NCI-H1930 (cell line): ENCODE measurements at places on chromosomes 1 and 21.

GRCh38 chr1:110021285-110021684, 13.1 kb upstream of the STRIP1 start:
- no peak for DNase-seq

DNA sequence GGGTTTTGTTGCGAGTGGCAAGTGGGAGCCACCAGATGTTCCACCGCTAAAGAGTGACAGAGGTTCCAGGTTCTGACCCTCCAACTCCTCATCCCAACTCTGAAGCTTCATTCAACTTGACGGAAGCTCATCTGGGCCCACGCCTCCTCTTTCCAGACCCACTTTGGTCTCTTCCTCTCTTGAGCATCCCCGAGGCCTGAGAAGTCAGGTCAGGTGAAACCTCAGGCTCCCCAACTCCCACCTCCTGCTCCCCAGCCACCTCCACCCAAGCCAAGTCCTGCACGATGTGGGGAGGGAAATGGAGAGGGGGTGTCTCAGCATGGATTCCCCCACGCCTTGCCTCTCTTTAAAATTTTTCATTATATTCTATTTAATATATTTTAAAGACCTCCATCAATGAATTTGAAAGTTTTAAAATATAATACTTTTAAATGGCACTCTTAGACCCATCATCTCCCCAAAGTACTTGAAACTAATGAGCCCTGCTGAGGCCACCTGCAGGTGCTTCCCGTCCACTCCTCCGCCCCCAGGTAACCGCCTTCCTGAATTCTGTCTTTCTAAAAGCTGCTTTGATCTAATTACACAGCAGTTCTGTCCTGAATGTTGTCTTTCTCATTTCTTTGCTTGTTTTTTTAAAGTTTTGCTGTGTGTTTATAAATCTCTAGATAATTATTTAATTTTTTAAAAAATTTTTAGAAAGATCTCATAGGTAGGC, 238.1 kb downstream of the KAZN start:
- no peak for DNase-seq

DNA sequence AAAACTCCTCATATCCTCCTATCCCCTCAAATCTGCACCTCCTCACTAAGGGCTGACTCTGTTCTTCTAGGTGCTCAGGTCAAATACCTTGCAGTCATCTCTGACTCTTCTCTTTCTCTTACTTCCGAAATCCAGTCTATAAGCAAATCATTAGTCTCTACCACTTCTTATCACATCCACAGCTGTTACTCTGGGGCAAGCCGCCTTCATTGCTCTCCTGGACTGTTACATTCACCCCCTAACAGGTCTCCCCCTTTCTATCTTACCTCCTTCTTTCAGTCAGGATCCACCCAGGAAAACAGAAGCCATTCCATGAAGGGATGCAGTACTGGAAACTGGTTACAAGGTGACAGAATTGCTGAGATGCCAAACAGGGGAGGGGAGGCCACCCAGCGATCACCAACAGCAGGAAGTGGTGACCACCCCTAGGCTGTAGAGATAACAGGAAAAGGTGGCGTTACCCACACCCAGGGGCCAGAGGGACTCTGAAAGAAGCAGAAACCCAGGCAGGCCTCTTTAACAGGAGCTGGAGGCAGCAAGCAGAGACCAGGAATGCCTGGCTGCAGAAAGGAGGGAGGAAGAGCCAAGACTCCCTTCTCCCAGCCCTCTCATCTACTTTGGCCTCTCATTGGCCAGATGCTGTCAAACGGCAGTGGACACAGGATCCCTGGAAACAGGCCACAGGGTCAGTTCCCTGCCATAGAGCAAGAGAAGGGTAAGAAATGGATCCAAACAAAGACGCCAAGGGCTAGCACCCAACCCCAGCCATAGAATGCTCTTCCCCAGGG, 55.5 kb upstream of the FOXO6 start:
- no peak for DNase-seq

DNA sequence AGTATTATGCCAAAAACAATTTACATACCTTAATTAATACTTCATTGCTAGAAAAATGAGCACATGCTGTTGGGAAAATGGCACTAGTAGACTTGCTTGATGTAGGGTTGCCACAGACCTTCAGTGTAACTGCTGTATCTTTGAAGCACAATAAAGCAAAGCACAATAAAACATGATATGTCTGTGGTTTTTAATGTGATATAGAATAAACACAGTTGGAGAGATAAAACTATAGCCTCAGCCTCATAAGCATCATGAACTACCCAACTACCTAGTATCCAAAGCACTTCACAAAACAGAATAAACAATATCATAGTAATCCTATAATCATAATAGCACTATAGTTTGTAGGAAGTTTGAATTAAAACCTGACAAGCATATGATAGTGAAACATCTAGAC, 143.5 kb downstream of the SYT14 start:
- no peak for DNase-seq

DNA sequence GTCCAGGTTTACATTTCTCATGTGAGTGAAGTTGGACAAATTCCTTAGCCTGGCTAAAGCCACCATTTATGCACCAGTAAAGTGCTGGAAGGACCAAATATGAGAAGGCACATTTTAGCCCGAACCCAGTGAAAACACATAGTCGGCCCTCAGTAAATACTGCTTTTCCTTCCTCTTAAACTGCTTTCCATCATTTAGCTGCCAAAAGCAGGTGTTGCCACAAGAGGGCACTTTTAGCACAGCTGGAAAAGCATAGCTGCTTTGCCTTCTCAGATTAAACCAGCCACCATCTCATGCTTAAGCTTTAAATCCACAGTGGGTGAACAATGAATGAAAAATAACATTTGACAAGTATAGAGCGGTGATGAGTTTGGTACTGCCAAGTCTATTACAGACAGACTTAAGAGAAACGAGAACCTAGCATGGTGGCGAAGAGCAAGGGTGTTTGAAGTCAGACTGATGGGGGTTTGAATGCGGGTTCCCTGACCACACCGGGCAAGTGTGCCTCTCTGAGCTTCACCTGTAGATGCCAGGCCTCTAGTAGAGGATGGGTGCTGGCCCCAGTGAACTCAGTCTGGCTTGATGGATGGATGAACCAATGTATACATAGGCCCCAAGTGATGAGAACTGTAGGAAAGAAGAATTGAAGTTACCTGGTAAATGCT, 57.8 kb downstream of the SLC35D1 start:
- DNase-seq: peak; percentile 31

DNA sequence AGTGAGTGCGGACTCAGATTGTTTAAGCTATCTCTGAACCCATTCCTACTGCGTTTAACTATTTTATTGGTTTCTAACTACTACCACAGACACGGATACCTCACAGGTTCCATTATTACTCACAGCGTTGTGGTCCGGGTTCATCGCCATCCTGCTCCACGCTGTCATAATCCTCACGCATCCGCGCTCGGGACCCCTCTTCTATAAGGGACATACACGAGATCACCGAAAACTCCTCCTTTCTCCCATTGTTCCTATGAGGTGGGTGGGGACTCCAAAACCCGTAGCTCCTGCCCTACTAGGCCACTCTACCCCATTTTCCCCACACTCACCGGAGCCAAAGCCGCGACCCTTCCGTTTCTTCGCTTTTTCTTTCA, 610 bp downstream of the RBM8A start:
- DNase-seq: no peak

- DNase-seq: no peak
These were observed 150.0 kb downstream of the ADSS2 start for GRCh38 chr1:244301595-244302130.

- no peak for DNase-seq
These were observed at the start of gene CD1C for GRCh38 chr1:158289811-158290210. Gene CD1C, plus strand, starts transcription at chr1:158289923. Its CDS starts 142 bp downstream, at chr1:158290065.

- DNase-seq: no peak
These were observed 26.4 kb upstream of the RUNX1 start for GRCh38 chr21:35075546-35075945.

GRCh38 chr1:118918230-118918939, 69.8 kb downstream of the TBX15 start:
- no peak for DNase-seq

- no peak for DNase-seq
These were observed 100.6 kb downstream of the SPAG17 start for GRCh38 chr1:118084400-118084799.

DNA sequence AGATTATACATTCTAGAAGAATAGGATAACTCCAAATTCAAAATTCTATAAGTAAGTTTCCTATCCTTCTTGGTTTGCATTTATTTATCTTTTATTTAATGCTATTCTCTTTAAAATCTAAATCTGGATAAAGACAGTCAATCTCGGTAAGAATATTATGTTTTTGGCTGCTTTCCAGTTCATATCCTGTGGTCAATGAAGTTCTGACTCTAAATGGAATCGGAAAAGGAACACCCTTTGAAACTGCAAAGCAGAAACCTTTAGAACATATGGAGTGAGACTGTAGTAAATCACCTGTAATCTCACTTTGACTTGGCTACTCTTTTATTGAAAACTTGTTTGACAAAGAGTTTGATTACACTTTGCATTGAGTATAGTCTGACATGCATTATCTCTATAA, 85.2 kb downstream of the KIFAP3 start:
- DNase-seq: peak; percentile 4

- no peak for DNase-seq
These were observed 228.1 kb downstream of the C1orf94 start for GRCh38 chr1:34404804-34405203.

- DNase-seq: no peak
These were observed 155.8 kb downstream of the TRIM33 start for GRCh38 chr1:114355240-114355639.

- DNase-seq: no peak
These were observed 15.6 kb upstream of the CDCP2 start for GRCh38 chr1:54168206-54168965.

DNA sequence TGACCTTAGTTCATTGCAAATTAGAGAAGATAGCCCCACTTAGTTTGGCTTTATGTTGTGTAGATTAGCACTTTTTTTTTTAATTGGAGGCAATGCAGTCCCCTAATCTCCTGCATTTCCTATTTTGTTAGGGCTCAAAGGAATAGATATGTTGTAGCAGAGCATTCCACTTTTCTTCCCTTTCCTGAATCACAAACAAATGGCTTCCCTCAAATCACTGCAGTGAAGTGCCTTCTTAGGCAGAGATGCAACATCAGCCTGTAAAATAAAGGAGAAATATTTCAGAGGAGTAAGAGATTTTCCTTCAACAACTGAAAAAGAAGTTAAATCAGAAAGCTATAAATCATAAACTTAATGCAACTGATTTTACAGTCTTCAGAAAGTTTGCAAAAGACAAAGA, 271.8 kb upstream of the C1orf105 start:
- no peak for DNase-seq

- no peak for DNase-seq
These were observed 28.3 kb downstream of the TLCD4 start for GRCh38 chr1:95145493-95145892.

DNA sequence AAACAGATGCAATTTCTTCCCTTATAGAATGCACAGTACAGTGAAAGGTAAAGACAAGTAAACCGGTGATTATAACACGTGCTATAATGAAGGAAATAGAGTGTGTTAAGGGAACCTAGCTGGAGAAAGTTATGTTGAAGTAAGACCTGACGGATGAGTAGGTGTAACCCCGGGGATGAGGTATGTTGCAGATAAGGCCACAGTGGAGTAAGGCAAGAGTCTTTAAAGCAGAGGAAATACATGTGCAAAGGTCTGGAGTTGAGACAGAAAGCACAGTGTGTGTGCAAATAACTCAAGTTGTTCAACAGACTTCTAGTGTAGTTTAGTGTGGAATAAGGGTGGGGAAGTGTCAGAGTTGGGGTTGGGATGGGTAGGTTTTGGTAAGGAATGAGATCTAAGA, 2.9 kb downstream of the DBT start:
- DNase-seq: no peak

DNA sequence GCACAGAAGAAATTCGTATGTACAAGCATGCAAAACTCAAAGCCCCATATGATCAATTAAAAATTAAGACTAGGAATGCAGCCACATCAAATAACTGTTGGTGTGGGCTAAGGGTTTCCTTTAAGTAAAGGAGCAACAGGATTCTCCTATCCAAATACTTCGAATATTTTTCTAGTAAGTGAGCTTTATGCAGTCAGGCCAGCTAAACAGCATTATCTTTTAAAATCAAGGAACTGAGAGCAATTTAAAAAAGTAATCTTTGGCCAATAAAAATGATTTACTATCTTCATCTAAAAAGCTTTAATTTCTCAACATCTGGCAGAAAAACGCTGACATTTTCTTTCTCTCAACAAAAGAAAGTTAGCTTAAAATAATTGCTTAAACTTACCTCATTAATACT, 19.8 kb downstream of the CNN3 start:
- no peak for DNase-seq

DNA sequence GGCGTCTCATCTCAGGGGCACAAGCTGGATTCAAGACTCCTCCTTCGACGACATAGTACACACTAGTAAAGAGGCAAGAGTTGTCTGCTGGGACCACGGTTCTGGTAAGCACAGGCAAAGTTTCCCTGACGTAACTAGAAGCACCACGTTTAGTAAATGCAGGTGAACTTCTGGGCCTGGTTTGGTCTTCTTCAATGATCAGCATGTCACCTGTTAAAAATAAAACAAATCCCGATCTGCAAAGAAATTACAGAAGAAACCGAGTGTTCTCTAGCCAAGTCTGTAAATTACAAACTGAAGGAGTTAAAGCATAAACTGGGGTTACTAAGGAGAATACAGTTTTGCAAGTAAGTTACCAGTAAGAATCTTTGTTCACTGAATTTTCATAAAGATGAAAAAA, 1.5 kb downstream of the YOD1 start:
- DNase-seq: no peak

GRCh38 chr1:199522936-199523335, 504.6 kb upstream of the NR5A2 start:
- no peak for DNase-seq

DNA sequence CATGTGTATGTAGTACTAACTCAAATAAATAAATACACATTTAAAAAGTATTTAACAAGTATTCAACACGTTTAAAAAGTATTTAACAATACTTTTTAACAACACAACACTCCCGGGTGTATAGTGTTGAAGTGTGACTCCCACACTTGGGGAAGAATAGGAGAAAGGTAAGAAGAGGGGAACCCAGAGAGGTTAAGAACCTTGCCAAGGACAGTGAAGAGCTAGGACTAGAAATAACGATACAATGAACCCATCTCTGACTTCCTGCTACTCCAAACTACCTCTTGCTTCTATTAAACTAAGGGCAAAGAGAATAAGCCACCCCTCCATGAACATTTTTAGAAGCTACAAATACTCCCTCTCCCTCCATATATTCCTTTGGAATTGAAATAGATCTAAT, 1.7 kb upstream of the GFI1 start:
- no peak for DNase-seq

GRCh38 chr1:25541889-25542658, 1.3 kb upstream of the LDLRAP1 start:
- DNase-seq: no peak

GRCh38 chr1:64093941-64094340, 109.5 kb upstream of the UBE2U start:
- no peak for DNase-seq

DNA sequence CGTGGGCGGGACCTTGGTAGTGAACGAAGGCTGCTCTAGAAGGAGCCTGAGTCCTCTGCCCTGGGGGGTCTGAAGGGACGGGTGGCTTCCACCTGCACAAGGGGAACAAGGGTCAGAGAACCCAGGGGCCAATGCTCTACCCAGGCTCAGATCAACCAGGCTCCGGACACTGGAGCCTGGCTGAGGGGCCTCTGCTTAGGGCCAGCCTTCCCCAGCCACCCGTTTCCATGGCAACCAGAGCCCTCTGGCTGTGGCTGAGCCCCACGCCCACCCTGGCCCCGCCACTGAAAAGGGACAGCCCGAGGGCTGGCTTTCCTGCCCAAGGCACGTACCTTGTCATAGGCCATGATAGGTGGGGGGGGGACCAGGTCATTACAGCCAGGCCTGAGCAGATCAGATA, 724.6 kb downstream of the PTPRU start:
- no peak for DNase-seq

- no peak for DNase-seq
These were observed 18.1 kb upstream of the FAM78B start for GRCh38 chr1:166184897-166185296.

- no peak for DNase-seq
These were observed 11.6 kb downstream of the HHAT start for GRCh38 chr1:210340311-210340710.
